ENCODE measurements at places on chromosomes 12 and 14. TPM values are rescaled to one million over a fixed set of nuclear protein-coding genes. Genes with fewer than 3 reads are reported as not detected.

Gene GLS2
- 0.38 TPM for total RNA-seq

Gene ANO6
- 49.0 TPM for total RNA-seq

Gene SLC25A21
- 0.24 TPM for total RNA-seq

Gene DPY19L2
- total RNA-seq = 67.7 TPM

Gene CCND2
- total RNA-seq = 478 TPM

Gene DCN
- 480 TPM for total RNA-seq

Gene CACNA1C
- total RNA-seq = 182 TPM

Gene ANKS1B
- total RNA-seq = 1.9 TPM

Gene KRT74
- total RNA-seq = not detected

Gene TSHR
- total RNA-seq = not detected

Gene PPP4R4
- 0.30 TPM for total RNA-seq

Gene SMIM41
- total RNA-seq = not detected

Gene AHNAK2
- total RNA-seq = 4.6 TPM

Gene BCDIN3D
- 2.6 TPM for total RNA-seq

Gene ZFHX2
- 1.3 TPM for total RNA-seq
